ENCODE measurements at places on chromosomes 16 and 17.

DNA sequence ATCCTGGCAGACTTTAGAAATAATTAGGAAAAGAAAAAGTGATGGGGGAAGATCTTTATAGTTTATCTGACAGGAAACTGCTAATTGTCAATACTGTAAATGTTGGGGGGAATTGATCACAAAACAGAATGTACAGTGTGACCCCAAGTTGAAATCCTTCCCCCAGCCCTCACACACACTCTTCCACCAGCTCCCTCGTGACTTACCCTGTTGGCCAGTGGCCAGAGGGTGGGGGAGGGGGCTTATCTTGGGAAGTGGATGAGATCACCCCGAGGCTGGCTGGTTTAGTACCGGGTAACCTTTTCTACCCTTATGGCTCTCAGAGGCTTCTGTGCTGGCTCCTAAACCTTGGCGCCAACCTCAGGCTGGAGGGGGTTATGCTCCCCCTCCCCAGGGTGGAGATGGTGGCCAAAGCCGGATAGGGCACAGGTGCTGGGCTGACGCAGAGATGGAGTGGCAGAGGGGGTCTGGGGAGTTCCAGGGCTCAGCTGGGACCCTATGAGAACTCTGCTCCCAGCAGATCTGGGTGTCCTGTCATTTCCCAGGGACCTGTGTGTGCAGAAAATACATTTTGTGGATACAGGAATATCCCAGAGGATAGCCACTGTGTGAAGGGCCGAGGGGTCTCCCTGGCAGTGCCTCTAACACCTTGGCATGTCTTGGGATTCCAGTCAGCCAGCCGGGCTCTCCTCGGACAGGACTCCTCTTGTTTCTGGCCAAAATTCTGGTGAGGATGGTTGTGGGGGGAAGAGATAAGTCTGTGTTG, 18.6 kb downstream of the CDH16 start:
- no peak for DNase-seq

DNA sequence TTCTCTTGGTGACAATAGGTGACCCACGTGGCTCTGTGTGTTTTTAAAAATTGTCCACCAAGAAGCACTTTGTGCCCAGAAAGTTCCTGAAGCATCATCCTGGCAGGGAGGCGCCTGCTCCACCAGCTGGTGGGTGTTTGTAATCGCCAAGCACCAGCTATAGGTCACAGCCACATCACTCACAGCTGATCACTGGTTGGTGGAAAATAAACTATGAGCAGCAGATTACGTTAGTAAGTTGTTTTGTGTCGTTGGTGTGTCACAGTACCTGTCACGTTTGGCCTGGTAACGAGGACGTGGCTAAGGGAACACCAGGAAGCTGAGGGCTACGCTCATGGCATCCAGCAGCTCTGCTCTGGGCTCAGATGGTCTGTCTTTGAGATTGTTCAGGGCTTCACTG, 10.1 kb downstream of the MRM3 start:
- DNase-seq: no peak

- no peak for DNase-seq
Observed at GRCh38 chr16:8611886-8612600, 9.5 kb upstream of the METTL22 start.

- no peak for DNase-seq
Observed at GRCh38 chr17:8300627-8301242, 5.5 kb upstream of the SLC25A35 start.

- no peak for DNase-seq
Observed at GRCh38 chr17:64780096-64781013, 118.2 kb upstream of the SMURF2 start.

- DNase-seq: no peak
Observed at GRCh38 chr17:36212966-36213365, 2.1 kb downstream of the CCL4L2 start.

DNA sequence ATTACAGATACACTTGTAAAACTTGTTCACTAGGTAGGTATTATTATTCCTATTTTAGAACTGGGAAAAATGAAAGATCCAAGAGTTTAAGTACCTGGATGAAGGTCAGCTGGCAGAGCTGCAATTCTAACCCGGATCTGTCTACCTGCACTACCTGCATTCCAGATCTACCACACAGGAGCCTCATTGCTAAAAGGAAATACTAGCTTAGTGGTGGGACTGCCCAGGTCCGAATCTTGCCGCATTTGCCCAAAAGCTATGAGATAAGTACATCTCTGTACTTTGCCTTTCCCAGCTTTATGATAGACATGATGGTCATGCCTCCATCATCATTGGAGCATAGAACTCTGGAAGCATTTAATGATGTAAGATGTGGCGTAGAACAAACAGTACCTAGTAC, 36.8 kb upstream of the TEKT3 start:
- no peak for DNase-seq

GRCh38 chr17:81902653-81903414, 796 bp downstream of the NPB start:
- no peak for DNase-seq

GRCh38 chr16:72434159-72434558, 262.2 kb upstream of the PMFBP1 start:
- DNase-seq: no peak

- DNase-seq: peak; percentile 12
Observed at GRCh38 chr16:53773150-53773846, 69.3 kb downstream of the FTO start.

- DNase-seq: no peak
Observed at GRCh38 chr16:2025878-2026460, 733 bp upstream of the NHERF2 start.

DNA sequence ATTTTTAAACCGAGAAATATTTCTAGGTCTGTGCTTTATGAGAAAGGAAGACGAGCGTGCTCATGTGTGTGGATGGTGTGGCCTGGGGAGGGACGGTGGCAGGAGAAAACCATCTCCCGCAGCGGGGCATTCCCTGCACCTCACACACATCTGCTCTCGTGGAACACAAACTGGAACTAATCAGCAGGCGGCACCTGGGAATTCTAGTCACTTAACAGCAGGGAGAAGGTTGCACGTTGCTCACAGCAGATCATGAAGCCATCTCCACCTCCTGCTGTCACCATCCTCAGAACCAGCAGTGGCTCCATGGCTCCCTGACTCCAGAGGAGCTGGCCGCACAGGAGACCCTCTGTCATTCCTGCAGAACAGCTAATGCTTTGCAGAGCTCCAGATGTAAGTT, 35.2 kb downstream of the ADCY9 start:
- no peak for DNase-seq

DNA sequence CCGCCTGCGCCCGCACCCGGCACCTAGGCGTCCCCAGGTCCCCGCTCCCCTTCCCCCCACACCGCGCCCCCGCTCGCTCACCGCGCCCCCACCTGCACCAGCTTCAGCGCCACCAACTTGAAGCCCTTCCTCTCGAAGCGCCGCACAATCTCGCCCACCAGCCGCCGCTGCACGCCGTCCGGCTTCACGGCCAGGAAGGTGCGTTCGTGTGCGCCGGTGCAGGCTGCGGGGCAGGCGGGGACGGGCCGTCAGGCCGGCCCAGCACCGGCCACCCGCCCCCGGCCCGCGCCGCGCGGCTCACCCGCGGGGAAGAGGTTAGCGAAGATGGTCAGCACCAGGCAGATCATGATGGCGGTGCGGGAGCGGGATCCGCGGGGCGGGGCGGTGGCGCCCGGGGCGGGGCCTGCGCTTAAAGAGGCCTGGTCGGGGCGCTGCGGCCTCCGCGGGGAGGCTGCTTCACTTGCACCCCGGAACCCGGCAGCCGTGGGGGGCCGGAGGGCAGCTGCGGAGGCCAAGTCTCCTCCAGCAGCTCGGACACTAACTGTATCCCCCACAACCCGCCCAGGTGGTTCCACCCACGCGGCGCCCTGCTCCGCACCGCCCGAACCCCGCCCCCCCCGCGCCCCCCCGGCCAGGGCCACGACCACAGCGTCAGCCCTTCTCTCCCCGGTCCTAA, at the start of gene NME3:
NME3 (minus strand) TSS at position 356 of the 676 bp plus-strand sequence; CDS start at position 347, 9 bp downstream.
- DNase-seq: no peak

GRCh38 chr17:32880671-32881453, 3.9 kb upstream of the MYO1D start:
- DNase-seq: no peak

GRCh38 chr16:61007694-61008093, 1028.5 kb downstream of the CDH8 start:
- no peak for DNase-seq

GRCh38 chr17:62030264-62030663, 34.8 kb downstream of the MED13 start:
- DNase-seq: no peak

- DNase-seq: no peak
Observed at GRCh38 chr16:6229186-6229585, 1103.5 kb upstream of the RBFOX1 start.

DNA sequence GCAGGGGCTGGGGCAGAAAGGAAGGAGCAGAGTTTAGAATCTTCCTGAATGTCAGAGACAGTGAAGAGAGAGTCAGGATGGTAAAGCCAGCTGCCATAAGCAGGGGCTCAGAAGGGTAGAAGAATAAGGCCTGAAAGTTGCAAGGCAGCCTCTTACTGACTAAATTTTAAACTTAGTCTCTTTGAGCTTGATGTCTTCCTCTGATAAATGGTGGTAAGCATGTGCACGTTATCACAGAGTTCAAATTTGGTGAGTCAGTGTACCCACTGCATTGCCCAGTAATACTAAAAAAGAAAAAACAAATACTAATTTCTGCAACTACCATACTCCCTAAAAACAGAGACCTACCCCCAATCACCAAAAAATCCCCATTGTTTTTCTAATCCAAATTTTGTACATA, 45.2 kb downstream of the SIAH1 start:
- no peak for DNase-seq

DNA sequence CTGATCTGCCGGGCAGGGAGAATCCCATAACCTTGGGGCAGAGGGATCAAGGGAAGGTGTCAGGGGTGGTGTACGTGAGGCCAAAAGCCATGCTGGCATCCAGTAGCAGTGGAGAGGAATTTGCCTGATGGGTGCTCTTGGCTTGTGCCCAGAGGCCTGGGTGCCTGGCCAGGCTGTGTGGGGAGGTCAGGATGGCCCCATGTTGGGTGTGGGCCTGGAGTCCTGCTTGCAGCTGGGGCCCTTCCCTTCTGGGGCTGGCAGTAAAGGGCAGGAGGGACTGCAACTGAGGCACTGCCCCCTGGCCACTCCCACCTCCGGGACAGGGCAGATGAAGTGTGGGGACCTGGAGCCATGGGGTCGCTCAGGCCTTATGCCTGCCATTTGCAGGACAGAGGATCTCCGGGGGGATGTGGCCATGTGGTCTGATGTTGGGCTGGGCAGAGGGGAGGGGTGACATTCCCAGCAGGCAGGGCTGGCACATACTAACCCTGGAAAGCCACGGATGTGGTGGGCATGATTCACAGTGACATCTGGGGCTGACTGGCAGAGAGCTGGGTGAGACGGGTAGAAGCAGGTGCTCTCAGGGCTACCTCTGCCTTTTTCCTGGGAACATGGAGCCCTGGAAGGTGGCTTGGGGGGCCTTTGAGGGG, 3.5 kb downstream of the FMNL1 start:
- DNase-seq: no peak

DNA sequence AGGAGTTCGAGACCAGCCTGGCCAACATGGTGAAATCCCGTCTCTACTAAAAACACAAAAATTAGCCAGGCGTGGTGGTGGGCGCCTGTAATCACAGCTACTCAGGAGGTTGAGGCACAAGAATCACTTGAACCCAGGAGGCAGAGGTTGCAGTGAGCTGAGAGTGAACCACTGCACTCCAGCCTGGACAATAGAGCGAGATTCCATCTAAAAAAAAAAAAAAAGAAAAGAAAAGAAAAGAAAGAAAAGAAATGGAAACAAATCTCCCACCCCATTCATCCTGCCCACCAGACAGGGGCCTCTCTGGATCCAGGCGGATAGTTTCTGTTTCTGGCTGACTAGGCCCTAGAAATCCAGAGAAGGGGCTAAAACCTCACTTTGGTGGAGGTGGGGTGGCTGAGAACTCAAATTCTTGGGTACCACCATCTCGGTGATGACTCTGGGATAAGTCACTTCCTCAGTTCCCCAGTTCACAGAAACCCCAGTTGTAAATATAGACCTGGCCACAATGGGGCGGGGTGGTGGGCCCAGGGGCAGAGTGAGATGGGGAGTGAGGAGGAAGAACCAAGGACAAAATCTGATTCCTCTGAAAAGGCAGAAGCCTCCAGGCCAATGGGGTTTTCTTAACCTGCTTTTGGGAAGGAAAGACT, 22.2 kb downstream of the SOCS1 start:
- no peak for DNase-seq

GRCh38 chr17:82932518-82933310, 92.9 kb upstream of the ZNF750 start:
- DNase-seq: no peak

- DNase-seq: no peak
Observed at GRCh38 chr17:41869426-41869825, 4.2 kb upstream of the KLHL11 start.

GRCh38 chr17:57379237-57379894, 123.0 kb downstream of the MSI2 start:
- no peak for DNase-seq

GRCh38 chr17:29146369-29146972, 33.7 kb downstream of the MYO18A start:
- DNase-seq: no peak

DNA sequence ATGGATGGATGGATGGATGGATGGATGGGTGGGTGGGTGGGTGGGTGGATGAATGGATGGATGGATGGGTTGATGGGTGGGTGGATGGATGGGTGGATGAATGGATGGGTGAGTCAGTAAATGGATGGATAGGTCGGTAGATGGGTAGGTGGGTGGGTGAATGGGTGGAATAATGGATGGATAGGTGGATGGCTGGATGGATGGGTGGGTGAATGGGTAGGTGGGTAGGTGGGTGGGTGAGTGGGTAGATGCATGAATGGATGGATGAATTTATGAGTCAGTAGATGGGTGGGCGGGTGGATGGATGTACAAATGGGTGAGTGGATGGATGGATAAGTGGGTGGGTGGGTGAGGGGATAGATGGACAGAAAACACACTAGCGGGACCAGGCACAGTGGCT, 4.9 kb downstream of the ZG16B start:
- DNase-seq: no peak

DNA sequence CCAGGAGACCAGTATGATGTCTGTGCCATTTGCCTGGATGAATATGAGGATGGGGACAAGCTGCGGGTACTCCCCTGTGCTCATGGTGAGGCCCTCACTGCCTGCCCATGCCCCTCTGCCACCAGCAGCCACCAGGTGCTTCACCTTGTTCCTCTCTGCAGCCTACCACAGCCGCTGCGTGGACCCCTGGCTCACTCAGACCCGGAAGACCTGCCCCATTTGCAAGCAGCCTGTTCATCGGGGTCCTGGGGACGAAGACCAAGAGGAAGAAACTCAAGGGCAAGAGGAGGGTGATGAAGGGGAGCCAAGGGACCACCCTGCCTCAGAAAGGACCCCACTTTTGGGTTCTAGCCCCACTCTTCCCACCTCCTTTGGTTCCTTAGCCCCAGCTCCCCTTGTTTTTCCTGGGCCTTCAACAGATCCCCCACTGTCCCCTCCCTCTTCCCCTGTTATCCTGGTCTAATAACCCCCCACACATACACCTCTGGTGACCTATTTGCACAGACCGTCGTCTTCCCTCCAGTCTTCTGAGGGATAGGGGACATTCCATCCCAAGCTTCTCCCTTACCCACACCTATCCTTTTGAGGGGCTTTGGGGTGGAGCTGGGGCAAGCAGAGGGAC, 3.7 kb downstream of the PFN1 start:
- DNase-seq: no peak
